ENCODE measurements at places on chromosomes 16 and 17.

- DNase-seq, result no peak
These were observed 1.0 kb downstream of the SRCIN1 start for GRCh38 chr17:38604479-38605403.

- DNase-seq, result no peak
These were observed 11.4 kb downstream of the MLLT6 start for GRCh38 chr17:38716368-38717005.

DNA sequence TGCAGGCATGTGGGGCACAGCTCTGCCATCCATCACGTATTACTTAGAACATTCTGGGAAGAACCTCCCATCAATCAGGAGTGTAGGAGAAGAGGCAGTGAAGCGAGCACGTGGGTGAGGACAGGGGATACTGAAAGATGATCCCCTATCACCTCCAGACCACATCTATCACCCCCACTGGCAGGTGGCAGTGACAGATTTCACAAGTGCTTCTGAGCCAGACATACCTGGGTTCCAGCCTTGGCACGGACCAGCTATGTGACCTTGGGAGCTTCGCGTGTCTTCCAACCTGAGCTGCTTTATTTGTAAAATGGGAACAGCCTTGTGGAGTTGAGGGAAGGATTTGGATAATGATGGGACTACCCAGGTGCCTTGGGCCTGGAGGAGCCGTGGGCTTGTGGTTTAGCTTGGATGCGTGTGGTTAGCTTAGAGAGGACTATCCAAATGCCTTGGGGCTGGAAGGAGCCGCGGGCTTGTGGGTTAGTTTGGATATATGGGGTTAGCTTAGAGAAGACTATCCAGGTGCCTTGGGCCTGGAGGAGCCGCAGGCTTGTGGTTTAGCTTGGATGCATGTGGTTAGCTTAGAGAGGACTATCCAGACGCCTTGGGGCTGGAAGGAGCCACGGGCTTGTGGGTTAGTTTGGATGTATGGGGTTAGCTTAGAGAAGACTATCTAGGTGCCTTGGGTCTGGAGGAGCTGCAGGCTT lies 206.4 kb downstream of the ENGASE start:
- DNase-seq, result no peak

- DNase-seq, result no peak
These were observed 2.1 kb downstream of the TXNDC11 start for GRCh38 chr16:11740567-11740966.

DNA sequence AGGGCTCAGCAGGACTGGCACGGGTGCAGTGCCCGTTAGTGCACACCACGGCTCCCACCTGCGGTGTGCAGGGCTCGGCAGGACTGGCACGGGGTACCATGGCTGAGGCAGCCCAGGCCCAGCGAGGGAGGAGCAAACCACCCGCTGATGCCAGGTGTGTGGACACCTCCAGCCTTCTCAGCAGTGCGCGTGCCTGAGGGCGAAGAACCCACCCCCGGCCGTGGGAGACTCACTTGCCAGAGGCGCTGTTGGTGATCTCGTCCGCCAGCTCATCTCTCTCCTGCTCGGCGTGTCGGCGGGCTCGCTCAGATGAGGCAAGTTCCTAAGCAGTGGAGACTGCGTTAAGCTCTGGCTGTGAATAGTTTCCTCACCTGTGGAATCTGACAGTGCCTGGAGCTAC lies 45.4 kb downstream of the NDEL1 start:
- DNase-seq, result no peak

DNA sequence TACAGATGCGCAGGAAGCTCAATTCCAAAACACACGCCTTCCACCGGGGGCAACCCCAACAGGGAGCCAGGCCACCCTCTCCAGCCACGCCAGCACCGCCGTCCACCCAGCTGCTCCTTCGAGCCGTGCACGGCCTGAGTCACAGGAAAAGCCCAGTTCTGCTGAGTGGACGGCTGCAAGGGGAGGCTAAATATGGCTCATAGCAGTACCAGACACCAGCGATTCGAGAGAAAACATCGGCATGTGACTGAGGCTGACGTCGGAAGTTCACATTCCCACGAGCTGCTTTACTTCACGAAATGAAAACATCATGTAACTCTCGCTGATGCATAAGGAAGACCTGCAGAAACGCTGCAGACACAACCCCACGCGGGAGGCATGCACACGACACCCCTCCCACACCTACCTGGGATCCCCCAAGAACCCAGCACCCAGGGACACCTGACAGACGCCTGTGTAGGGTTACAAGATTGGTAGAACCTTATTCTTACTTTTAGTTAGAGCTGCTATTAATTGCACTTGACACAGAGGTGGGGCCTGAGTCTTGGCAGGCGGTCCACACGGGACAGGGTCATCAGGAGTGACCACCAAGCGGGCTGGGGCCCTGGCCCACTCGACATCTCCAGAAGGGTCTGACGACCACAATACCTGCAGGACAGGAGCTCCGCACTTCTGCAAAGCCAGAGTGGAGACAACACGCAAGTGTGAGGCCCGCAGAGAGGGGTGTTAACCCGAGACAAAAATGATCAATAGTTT lies 116.8 kb downstream of the ANKRD11 start:
- no peak for DNase-seq

DNA sequence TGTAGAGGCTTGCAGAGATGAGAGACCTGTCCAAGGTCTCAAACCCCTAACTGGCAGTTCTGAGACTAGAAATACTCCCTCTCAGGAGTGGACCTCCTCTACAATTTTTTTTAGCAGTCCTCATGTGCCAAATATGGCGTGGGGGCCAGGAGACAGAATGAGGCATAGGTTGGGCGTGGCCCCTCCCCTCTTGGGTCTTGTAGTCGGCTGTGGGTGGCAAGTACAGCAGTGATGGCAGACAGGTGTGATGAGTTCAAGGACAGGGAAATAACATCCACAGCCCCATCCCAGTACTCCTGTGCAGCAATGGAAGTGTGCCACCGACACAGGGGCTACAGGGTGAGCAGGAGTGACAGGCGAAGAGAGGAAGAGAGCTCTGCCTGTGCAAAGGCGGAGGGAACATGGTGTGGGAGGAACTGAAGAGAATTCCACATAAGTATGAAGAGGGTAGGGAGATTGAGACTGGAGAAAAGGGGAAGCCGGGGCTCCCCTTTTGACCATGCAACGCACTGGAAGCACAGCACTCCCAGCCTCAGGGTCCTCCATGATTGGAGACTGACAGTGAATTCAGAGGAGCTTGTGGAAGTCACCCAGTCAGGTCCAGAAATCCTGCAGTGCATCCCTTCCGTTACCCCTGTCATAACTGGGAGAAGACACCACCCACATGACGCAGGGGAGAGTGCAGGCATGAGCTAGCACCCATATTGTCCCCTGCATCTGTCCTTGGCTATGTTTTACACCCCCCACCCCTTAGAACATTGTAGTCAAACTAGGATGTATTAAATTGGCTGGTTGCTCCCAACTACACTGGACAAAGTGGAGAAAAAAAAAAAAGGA lies 14.8 kb upstream of the CETP start:
- no peak for DNase-seq

DNA sequence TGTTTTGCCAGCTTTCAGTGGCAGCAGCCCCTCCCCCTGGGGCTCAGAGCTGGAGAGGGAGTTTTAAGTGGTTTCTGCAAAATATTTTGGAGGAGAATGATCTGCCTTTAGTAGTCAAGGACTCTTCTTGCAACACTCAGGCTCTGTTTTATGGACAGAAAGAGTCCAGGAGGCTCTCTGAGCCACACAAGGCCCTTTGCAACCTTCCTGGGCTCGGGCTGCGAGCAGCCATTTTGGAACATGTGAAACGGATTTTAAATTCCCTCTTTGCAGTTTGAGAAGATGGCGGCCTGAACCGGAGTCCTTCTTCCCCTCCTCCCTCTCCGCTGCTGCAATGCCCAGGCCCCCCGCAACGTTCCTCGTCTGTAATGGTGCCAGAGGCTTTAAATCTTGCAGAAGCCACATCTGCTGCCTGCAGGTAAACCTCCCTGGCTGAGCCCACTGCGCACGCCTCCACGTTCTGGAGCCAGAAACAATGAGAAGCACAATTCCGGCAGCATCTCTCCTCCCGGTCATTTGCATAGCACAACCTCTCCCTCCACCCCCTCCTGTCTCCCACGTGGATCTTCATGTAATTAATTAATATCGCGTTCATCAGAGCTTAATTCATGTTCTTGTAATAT lies 386.1 kb downstream of the SEC14L1 start:
- no peak for DNase-seq

GRCh38 chr17:80426671-80427326 lies 11.8 kb downstream of the ENDOV start:
- peak; percentile 71 for DNase-seq

DNA sequence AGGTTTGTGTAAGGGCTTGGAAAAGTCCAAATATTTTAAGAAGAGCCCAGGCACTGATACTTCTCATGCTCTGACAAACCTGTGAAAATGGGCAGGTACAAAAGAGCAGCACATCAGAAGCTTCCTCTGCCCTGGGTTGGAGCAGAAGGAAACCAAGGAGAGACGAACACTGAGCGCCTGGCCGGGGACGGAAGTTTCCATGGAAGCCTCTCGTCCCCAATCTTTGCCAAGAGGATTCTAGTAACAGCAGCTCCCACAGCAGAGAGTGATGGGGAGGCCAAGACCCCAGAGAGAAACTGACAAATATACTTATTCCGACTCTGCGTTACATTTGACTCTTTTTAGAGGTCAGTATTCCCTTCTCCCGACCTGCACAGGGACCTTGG lies 268.5 kb downstream of the C16orf95 start:
- no peak for DNase-seq

- DNase-seq, result peak; percentile 40
These were observed 54.8 kb downstream of the VAC14 start for GRCh38 chr16:70746040-70746707.

GRCh38 chr16:65125871-65126270 lies 4.0 kb upstream of the CDH11 start:
- no peak for DNase-seq

DNA sequence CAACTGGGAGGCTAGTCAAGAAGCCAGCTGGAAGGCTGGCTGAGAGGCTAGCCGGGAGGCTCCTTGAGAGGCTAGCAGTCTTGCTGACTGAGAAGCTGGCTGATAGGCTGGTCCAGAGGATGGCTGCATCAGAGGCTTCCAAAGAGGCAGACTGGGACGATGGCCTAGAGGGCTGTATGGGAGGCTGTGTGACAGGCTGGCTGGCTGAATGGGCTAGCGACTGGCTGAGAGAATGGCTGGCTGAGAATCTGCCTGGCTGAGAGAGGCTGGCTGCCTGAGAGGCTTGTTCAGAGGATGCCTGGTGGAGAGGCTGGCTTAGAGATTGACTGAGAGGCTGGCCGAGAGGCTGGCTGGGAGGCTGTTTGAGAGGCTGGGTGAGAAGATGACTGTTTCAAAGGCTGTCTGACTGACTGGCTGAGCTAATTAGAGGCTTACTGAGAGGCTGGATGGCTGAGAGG lies 34.8 kb upstream of the ACSM2B start:
- DNase-seq, result no peak

GRCh38 chr17:28133562-28133970 lies 91.1 kb downstream of the NLK start:
- no peak for DNase-seq

GRCh38 chr17:68512960-68513474 lies 787 bp downstream of the PRKAR1A start:
- peak; percentile 39 for DNase-seq

DNA sequence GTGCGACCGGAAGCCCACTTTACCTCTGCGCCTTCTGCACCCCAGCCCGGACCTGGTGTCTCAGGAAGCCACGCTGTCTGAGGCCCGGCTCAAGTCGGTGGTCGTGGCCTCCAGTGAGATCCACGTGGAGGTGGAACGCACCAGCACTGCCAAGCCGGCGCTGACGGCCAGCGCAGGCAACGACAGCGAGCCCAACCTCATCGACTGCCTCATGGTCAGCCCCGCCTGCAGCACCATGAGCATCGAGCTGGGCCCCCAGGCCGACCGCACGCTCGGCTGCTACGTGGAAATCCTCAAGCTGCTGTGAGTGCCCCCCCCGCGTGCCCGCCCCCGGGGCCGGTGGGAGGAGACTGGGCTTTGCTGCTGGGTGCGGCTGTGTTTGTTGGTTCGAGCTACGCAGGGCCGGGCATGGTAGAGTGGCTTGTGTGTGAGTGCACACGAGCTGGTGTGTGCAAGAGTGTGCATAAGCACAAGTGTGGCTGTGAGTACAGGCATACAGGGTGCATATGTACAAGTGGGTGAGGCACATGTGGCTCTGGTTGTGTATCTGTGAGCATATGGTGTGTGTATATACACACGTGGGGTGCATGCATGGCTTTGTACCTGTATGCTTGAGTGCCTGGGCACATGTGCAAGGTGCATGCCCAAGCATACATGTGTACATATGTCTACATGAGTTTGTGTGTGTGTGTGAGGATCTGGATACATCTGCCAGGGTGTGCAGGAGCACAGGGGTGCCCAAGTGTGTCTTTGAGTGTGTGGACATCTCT lies 100.6 kb upstream of the PLCG2 start:
- DNase-seq, result no peak

DNA sequence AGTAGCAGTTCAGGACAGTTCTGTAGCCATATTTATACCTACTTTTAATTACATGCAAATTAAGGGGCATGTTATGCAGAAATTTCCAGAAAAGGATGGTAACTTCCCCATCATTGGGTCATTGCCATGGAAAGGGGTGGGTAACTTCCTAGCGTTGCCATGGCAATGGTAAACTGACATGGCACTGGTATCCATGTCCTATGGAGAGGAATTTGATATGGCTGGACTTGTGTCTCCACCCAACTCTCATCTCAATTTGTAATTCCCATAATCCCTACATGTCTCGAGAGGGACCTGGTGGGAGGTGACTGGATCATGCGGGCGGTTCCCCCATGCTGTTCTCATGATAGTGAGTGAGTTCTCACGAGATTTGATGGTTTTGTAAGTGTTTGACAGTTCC lies 35.6 kb upstream of the CACNG4 start:
- DNase-seq, result no peak

DNA sequence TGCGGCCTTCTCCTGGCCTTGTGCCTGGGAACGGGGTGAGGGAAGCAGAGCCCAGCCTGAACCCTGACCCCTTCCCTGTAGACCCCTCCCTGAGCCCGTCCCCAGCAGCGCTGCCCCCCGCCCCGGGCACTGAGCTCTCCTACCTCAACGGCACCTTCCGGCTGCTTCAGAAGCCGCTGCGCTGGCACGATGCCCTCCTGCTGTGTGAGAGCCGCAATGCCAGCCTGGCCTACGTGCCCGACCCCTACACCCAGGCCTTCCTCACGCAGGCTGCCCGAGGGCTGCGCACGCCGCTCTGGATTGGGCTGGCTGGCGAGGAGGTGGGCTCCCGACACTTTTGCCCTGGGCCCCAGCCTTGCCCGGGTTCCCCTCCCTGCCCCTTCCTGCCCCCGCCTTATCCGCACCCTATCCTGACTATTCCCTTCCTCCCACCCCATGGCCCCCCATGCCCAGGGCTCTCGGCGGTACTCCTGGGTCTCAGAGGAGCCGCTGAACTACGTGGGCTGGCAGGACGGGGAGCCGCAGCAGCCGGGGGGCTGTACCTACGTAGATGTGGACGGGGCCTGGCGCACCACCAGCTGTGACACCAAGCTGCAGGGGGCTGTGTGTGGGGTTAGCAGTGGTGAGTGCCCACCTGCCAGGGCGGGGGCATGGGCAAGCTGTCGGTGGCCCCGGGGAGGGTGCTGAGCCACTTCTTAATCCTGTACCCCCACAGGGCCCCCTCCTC lies 62.1 kb downstream of the MRC2 start:
- no peak for DNase-seq

DNA sequence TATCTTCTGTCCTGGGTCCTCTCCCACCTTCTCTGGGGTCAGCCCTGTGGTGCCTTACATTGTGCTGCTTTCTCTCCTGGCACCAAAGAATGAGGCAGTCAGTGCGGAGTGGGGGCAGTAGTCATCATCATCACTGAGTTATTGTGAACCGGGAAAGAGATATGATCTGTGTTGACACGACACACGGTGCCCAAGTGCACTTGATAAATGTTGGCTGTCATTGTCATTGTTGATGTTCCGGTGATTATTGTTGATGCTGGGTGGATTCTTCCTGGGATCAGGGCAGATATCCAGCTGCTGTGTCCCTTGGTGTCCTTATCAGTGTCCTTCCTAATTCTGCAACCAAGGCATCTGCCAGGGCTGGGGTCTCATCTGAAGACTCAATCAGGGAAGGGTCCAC lies 121.7 kb downstream of the ABCC6 start:
- no peak for DNase-seq

All from hematopoietic multipotent progenitor cell treated with erythropoietin and hydrocortisone succinate and interleukin-3 and kit ligand, for 17 days (in vitro differentiated cells).